NCI-H1092 treated with DMSO at 0.1 percent for 48 hours (cell line): ENCODE measurements at places on chromosomes 1 and 21.

DNA sequence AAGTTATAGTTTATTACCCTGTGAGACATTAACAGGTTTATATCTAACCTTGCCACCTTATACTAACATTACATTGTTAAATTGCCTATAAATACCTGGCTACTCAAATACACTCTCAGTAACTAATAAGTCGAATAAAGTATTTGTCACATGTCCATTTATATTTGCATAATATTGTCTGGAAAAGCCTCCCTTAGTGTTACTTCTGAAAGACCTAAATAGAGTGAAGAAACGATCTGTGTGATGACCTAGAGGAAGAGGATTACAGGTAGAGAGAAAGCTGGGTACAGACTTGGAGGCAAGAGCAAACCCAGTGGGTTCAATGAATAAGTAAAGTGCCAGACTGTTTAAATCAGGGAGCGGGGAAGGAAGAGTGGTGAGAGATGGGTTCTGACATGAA lies 2.7 kb upstream of the CACYBP start:
- DNase-seq = no peak

- DNase-seq = no peak
Observed at GRCh38 chr1:156217871-156218270, 5.1 kb downstream of the PMF1 start.

DNA sequence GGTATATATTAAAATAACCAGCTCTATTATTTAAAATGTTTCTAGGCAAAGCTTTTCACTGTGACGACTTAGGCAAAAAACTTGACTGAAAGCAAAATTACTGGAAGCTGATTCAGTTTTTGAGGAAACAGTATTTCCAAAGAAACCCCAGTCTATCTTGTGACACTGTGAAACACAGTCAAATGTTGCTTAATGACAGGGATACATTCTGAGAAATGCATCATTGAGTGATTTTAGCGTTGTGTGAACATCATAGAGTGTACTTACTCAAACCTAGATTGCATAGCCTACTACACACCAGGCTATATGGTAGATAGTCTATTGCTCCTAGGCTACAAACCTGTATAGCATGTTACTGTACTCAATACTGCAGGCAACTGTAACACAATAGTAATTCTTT lies 116.9 kb upstream of the KCNK1 start:
- no peak for DNase-seq

DNA sequence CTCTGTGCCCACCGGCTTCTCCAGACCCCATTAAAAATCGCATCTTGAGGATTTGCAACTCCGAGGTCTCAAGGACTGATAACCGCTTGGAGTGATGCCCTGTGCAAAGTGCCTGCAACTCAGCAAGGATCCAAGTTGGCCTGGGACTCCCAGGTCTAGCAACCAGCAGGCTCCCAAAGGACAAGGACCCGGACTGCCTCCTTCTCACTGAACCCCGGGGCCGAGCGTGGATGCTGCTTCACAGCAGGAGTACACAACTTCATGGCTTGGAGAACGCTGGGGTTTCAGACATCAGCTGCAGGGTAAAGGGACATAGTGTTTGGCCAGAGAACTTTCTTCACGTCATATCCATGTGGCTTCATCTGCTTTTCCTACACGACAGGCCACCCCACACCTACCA lies 65.2 kb downstream of the ATP5PO start:
- DNase-seq = no peak

DNA sequence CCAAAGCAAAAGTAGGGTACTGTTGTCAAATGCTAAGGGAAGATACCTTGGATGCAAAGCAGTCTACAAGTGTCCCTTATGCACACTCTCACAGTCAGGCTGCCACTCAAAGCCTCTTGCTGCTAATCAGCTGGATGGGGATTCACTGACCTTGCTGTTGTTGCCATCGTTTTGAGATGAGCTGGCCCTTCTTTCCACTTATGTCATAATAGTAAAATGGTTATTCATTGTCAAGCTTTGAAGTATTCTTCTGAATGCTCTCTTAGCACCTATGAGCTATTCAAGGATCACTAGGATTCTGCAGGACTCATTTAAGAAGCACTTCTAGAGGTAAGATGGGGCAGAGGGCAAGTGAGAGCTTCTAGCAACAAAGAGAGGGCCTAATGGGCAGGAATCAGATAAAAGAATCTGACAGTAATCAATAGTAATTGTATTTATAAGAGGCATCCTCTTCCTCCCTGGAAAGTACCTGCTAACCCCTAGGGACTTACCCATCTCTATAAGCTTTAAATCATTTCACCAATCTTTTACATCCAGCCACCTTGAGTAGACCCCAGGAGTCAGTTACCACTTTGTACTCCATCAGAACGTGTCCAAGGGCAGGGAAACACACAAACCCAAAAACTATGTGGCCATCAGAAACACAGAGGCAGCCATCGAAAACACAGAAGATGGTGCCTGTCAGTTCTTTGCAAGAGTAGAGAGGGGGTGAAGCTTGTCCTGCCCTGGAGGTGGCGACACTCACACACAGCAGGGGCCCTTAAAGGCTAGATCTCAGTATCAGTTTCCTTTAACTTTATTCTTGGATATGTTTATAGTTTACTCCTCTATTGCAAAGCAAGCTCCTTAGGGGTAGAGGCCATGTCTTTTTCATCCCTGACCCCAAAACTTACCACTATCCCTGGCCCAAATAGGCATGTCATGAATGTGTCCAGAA lies 103.7 kb upstream of the NFIA start:
- DNase-seq = peak; percentile 16

DNA sequence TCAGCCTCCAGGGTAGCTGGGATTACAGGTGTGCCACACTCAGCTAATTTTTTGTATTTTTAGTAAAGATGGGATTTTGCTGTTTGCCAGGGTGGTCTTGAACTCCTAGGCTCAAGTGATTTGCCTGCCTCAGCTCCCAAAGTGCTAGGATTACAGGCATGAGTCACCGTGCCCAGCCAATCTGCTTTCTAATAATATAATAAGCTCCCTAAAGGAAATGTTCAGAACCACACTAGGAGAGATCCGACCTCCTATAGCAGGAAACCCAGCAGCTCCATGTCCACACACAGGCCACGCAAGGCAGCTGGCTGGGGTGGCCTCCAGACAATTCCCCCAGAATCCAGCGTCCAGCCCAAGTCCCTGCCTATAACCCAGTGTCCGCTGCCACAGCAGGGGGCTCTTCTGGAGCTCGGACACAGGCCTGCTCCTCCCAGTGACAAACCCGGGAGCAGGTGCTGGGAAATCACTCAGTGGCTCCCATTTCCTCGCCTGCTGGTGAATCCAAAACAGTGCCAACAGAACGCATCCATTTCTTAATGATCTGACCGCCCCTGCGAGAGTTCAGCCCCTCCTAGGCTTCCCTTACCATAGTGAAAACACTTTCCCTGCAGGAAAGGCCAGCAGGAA lies 7.5 kb downstream of the RIPK4 start:
- no peak for DNase-seq

DNA sequence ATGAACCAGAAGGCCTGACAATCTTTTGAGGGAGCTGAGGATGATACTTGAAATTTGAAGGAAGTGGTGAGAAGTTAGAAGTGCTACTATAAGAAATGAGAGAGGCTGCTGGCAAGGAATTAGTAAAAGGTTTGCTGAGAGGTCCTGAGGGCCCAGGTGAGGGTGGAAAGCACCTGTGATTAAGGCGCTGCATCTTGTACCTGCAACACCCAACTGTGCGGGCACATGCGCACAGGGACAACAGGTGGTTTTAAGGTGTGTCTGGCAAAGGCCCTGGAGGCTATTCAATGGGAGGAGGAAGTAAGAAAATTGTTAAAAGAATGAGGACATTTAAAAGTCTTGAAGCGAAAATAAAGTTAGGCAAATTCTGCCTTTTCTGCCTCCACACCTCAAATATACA lies 349.3 kb downstream of the RGS7 start:
- DNase-seq = no peak

- no peak for DNase-seq
Observed at GRCh38 chr21:34537838-34538237, 25.8 kb upstream of the KCNE1 start.
